CD4-positive, alpha-beta T cell treated with Interleukin-21 for 1 hour (primary cell): ENCODE measurements at places on chromosomes 5 and 9.

- DNase-seq = peak; percentile 15
These were observed 84.7 kb downstream of the CMYA5 start for GRCh38 chr5:79774171-79774854.

- DNase-seq = no peak
These were observed 68.4 kb upstream of the RARS1 start for GRCh38 chr5:168417731-168418429.

DNA sequence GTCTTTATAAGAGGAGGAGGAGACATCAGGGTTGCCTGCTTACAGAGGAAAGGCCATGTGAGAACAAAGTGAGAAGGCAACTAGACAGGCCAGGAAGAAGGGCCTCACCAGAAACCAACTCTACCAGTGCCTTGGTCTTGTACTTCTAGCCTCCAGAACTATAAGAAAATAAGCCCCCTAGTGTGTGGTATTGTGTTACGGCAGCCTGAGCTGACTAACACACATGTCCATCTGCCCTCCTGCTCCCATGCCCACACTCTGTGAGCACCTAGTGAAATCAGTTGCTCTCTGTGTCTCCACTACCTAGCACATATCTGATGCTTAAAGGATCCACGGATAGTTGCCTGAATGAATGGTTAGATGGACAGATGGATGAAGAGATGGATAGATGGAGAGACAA is 6.9 kb downstream of the AK3 start:
- DNase-seq = no peak

DNA sequence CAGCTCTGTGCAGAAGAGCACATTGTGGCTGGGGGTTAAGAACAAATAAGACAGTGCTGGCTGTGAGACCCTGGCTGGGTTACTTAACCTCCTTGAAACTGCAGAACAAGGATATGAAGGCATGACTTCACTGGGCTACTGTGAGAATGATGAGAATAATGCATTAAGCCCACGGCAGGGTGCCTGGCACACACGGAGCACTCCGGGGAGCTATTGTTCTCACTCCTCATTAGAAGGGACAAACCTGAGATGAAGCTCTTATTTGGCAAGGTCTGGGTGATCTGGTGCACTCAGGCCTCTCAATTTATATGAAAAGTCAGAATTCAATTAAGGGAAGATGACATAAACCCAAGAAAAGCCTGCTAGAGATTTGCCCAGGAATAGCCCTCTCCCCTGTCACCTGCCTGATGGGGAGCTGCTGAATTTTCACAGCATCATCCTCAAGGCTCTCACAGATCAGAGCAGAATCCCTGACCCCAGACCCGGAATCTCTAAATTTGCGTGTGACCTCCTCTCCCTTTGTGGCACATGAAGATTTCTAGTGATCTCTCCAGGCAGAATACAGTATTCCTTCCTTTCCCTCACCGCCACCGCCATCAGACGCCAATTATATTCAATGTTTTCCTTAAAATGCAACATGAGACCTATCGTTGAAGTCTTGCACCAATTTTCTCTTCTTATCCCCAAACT is 102.1 kb downstream of the COL23A1 start:
- no peak for DNase-seq

DNA sequence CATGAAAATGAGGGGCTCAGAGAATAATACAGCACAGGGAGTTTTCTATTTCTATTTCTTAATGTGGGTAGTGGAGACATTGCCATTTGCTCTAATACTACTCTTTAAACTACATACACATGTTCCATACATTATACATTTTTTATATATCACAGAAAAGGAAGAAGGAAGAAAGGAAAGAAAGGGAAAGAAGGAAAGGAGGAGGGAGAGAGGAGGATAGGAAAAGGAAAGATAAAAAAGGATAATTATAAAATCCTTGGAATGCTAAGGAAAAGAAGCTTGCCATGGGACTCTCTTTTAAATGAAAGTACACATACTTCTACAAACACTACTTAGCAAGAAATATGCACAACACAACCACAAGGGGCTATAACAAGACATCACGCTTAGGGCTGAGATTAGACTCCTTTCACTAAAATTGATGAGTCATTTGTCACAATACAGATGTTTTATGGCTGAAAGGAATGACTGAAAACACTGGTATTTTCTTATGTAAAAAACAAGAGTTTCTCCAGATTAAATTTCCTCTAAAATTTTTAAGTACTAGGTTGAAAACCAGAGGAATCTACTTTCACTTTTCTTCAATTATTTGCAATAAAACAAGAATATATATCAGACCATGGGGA is 219.8 kb downstream of the ARL15 start:
- no peak for DNase-seq
